Fibroblast of skin of right biceps (primary cell): ENCODE measurements at places on chromosomes 3 and 15.

DNA sequence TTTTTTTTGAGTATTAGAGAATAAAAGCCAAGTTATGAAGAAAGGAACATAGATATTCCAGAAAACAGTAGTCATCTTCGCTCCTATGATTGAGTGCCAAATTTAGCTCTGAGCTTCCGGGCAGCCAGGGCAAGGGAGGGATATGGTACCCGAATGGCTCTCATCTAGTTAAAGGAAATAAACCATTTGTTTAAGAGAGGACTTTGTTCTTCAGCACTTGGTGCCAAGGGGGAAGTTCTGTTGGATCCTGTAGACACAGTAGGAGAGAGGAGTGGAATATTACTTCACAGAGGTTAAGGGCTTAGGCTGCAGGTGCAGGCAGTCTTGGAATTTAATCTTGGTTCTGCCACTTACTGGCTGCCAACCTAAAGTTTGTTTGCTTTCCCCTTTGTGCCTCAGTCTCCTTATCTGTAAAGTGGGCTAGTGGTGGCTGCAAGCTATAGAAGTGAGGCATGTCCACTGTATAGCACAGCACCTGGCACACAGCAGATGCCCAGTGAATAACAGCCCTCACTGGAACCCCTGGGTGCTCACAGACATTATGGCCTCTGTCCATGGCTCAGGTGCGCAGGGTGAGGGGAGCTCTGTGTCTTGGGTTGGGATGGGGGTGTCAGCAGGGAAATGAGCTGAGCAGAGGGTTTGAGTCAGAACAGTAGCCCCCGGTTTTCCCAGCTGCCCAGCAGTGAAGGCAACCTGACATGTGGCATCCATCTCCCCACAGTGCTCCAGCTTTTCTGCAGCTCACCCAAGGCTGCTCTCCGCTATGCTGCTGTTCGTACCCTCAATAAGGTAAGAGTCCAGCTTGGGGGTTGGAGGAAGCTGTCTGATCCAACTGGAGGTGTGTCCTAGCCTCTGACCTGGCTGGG is 10.4 kb downstream of the COPG1 start:
- no peak for DNase-seq

DNA sequence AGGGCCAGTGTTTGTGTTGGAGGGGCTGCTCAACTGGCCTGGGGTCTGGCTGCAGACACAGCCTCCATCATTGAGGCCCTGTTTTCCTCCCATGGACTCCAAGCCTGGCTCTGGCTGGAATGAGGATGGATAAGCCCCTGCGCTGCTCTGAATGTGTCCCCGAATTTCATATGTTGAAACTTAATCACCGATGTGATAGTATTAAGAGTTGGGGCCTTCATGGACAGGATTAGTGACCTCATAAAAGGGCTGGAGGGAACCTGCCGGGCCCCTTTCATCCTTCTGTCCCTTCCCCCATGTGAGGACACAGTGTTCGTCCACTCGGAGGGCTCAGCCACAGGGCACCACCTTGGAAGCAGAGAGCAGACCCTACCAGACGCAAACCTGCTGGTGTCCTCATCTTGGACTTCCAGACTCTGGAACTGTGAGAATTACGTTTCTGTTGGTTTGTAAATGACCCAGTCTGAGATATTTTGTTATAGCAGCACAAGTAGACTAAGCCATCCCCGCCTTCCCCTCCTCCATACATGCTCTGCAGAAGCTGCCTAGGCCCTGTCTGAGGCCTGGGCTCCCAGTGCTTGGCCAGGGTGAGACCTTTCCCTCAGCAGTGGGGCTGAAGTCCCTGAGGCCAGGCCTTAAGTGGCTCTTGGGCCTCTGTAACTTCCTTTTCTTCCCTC is 3.8 kb upstream of the LCTL start:
- no peak for DNase-seq

DNA sequence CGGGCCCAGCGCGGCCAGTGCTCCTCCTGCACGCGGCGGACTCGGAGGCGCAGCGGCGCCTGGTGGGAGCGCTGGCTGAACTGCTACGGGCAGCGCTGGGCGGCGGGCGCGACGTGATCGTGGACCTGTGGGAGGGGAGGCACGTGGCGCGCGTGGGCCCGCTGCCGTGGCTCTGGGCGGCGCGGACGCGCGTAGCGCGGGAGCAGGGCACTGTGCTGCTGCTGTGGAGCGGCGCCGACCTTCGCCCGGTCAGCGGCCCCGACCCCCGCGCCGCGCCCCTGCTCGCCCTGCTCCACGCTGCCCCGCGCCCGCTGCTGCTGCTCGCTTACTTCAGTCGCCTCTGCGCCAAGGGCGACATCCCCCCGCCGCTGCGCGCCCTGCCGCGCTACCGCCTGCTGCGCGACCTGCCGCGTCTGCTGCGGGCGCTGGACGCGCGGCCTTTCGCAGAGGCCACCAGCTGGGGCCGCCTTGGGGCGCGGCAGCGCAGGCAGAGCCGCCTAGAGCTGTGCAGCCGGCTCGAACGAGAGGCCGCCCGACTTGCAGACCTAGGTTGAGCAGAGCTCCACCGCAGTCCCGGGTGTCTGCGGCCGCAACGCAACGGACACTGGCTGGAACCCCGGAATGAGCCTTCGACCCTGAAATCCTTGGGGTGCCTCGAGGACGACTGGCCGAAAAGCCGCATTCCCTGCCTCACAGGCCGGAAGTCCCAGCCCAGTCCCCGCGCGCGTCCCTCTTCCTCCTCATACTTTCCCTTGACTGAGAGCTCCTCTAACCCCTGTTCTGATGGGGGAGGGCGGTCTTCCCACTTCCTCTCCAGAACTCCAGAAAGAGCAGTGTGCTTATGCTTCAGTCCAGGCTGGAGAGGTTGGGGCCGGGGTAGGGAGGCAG is 1.4 kb upstream of the IL17RC start:
- peak; percentile 79 for DNase-seq

DNA sequence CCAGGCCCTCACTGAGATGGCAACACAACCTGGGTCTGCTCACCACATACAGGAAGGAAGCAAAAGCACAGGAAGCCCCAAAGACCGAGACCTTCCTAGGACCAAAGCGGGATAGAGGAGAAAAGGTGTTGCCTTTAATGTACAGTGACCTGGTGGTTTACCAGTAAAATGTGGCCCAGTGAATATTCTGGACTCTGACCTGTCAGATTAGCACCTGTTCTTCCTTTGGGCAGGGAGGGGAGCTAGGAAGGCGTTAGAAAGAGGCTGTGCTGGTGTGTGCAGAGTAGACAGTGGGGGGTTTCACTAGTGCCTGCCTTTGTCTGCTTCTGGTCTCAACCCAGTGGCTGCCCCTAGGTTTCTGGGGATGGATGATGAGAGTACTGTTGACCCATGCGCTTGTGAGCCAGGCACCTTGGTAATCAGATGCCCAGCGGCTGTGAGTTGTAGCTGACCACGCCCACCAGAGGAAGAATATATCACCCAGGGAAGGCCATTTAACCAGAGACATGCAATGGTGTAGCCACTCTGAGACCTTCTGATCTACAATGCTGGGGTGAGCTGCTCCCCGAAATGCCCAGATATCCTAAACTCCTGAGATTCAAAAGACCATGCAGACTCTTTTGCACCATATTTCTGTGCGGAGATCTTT is 90.1 kb upstream of the NEO1 start:
- no peak for DNase-seq

DNA sequence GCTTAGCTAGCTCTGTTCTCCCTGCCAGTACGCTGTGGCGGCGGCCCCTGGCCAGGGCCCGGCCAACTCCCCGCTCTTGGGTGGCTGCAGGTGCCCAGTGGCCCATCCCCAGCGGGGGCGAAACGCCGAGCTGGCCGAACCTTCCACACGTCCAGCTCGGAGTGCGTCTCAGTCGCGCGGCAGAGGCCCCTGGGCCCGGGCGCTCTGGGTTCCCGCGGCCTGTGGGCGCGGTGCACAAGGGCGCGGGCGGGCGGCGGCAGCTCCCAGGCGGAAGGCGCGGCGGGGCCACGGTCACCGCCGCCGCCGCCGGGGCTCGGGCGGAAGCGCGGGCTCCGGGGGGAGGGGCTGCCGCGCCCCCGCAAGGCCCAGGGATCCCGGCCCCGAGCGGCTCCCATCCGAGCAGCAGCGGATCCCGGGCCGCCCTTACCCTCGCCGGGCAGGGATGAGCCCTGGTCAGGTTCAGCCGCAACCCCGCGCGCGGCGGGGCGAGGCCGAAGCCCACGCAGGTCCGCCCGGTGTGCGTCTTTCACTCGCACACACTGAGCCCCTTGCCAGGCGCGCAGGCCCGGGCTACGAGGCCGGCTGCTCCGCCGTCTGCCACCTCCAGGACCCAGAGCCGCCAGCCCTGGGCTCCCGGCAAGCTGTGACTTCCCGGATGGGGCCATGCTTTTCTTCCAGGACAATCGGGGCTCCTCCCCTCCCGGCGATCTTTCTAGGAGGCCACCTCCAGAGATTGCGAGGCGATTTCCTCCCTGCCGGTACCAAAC is 54.2 kb downstream of the CCDC54 start:
- DNase-seq = peak; percentile 75

DNA sequence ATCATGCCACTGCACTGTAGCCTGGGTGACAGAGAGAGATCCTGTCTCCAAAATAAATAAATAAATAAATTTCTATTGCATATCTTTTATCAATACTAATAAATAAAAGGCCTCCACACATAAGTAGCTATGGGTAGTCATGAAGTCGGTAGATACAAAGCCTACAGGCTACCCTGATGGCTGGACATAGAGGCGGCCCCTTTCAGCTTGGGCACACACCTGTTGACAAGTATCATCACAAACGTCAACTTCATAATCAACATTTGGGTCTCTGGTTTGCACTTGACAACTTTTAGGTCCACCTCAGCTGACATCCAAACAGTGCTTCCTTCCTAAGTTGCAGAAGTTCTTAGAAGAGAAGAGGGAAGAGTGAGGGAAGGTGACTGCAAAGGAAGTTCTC is 53.4 kb downstream of the ITGA11 start:
- no peak for DNase-seq

- DNase-seq = no peak
Measured at GRCh38 chr15:54026258-54026657, 48.0 kb downstream of the UNC13C start.

GRCh38 chr3:45119824-45120358 is 26.3 kb downstream of the CDCP1 start:
- no peak for DNase-seq

GRCh38 chr15:63915873-63916771 is 82.4 kb upstream of the HERC1 start:
- peak; percentile 27 for DNase-seq

GRCh38 chr15:29528276-29528675 is 258.7 kb upstream of the NSMCE3 start:
- no peak for DNase-seq

GRCh38 chr3:58667704-58668103 is 1.1 kb upstream of the FAM3D start:
- DNase-seq = no peak

GRCh38 chr3:94001191-94001590 is 21.2 kb downstream of the ARL13B start:
- DNase-seq = no peak

DNA sequence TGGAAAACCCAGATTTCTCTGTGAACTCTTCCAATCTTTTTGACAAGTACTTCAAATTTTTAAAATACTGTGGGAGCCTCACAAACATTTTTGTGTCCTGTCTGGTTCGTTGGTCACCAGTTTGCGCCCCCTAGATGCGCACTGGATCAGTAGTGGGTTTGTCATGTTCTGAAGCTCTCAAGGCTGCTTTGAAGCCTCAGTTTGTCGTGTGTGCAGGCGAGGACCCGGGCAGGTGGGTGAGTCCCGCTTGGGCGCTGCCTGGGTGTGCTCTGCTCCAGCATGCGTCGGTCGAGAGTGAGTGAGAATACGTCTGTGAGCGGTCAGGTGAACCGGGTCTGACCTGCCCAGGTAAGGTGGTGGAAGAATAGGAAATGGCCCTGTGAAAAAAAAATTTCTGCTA is 17.3 kb upstream of the AEN start:
- no peak for DNase-seq

- no peak for DNase-seq
Measured at GRCh38 chr15:82138306-82138705, 92.5 kb upstream of the MEX3B start.

GRCh38 chr15:48868536-48868935 is 9.4 kb upstream of the EID1 start:
- peak; percentile 70 for DNase-seq

DNA sequence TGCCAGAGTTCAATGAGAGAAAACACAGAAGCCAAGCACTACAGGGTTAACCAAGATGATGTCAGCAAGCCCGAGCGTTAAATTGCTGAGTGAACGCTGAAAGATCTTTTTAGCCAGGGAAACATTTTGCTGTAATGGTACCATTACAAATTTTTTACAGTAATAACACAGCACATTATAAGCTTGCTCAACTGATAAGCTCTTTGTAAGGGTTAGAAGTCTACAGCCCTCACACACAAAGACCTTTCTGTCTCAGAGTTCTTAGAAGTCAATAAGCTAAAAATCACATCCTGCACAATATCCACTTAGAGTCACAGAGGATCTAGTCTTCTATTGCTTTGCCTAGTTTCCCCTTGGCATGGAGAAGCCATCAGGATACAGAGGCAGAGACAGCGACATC is 29.9 kb downstream of the CHSY1 start:
- no peak for DNase-seq

GRCh38 chr3:11080492-11080891 is 73.8 kb upstream of the HRH1 start:
- no peak for DNase-seq

DNA sequence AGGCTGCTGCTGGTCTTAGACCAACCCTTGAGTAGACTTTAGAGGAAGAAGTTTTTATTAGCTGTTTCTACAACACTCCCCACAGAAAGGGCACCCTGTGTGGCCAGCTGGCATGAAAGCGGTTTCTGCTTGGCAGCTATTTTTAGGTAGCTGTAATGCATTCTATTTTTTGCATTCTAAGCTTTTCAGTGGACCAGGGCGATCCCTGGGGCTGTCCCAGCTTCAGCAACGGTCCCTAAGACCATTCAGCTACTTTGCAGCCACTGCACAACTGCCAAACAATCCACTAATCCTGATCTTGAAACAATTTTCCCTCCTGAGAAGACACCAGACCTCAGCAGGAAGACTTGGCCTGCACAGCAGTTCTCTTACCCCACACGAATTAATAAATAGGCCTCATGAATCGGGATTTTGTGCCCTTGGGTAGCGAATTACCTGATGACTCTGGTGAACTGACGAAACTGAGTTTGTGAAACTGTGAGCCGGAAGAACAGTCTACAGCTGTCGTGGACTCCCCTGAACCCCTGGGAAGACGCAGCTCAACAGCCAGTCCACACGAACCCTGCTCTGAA is 14.6 kb upstream of the TFRC start:
- DNase-seq = no peak

GRCh38 chr15:77356305-77356704 is 63.6 kb downstream of the PEAK1 start:
- no peak for DNase-seq

- DNase-seq = no peak
Measured at GRCh38 chr3:24616110-24616829, 121.6 kb upstream of the THRB start.

- DNase-seq = no peak
Measured at GRCh38 chr3:70952033-70952747, 631.3 kb downstream of the FOXP1 start.

DNA sequence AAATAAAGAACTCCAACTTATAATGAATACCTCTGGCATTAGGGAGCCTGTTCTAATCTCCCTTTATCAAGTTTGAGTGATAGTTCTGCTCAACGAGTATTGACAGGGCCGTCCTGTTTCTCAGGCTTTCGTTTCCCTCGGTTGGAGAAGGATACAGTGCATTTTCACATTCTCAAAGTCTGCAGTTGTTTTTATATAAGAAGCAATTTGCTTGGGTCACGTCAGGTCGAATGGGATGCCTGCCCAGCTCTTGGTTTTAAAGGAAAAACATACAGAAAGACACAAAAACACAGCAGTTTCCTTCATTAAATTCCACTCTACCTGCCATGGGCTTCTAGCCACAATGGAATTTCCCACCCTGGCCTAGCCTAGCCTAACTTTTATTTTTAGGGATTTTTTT is 366.3 kb downstream of the TIGIT start:
- peak; percentile 64 for DNase-seq

- DNase-seq = no peak
Measured at GRCh38 chr3:150682279-150682678, 21.4 kb downstream of the ERICH6 start.
